ENCODE measurements at places on chromosomes 7 and 10. TPM values are rescaled to one million over a fixed set of nuclear protein-coding genes. Genes with fewer than 3 reads are reported as not detected.
A peak's percentile ranks its signal among the peaks of the same experiment; 100 is the strongest.

Gene NUTM2A
- 2.9 TPM for total RNA-seq

Gene TET1
- total RNA-seq, result 2.1 TPM

DNA sequence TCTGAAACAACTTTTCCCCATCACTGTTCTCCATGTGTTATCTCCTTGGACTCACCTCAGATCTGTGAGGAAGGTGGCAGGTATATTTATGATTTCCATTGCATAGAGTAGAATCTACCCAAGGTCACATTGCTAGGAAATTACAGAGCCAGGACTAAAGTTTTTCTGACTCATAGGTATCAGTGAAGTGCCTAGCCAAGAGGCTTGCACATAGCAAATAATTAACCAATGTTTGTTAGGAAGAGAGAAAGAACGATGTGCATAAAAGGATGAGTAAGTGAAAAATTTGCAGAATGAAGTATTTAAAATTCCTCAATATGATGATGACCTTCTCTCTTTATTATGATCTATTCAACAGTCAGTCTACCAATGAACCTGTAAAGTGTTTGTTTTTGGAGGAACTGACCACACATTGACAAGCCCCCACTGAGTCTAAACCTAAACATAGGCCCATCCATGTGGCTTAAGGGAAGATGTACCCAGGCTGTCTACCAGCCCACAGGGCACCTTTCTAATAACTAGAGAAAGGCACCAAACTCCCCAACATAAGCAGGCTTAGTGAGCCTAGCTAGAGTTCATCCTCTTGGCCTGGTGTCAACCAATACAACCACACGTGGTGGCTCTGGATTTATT, 252.9 kb upstream of the ZMIZ1 start:
- H3K27me3 ChIP-seq, result no peaks in the 10 kb centered on the region
- DNase-seq, result no peak
- H3K36me3 ChIP-seq, result no peaks in the 10 kb centered on the region

- peaks cover 6% of the 10 kb centered on the region for H3K4me1 ChIP-seq
- H3K36me3 ChIP-seq, result no peaks in the 10 kb centered on the region
- no peaks in the 10 kb centered on the region for H3K27me3 ChIP-seq
- DNase-seq, result no peak
- H3K27ac ChIP-seq, result no peak overlapping the region
Observed at GRCh38 chr7:29115130-29115687, 31.1 kb downstream of the CPVL start.

DNA sequence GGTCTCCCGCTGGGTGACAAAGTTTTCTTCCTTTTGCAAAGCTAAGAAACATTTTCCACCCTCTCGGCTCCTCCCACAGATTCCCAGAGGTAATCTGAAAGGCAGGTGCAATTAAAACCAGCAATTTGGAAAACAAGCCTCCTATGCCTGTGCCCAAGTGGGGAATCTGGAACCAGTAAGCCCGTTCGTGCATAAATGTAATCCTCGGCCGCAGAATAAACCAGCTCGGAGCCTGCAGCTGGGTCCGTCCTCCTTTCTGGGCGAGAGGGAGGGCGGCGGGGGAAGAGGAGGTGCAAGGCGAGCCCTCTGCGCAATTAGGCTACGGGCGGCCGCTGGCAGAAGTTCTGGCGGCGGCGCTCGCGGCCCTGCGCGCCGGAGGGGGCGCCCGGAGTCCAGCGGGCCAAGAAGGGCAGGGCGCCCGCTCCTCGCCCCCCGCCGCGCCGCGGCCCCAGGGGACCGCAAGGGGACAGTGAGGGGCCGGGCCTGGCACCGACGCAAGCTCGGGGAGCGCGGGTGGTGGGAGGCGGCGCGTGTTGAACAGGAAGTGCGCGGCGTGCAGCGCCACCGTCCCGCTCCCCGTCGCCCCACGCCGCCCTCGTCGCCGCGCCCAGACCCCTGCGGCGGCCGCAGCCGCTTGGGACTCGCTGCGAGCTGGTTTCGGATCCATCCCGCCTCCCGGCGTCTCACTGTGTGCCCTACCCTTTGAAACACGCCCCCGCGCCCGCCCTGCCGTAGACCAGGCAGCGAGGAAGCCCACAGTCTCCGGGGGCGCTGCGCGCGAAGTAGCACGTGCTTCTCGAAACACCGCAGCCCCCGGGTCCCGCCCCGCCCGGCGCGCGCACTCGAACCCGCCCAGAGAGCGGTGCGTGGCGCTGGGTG, at the start of gene PRKAG2:
Gene PRKAG2, minus strand, starts transcription at position 217 of the 879 bp plus-strand sequence. CDS start 495 bp downstream, outside the sequence.
- H3K27ac ChIP-seq, result peak within 1 kb of the TSS; percentile 95
- H3K36me3 ChIP-seq, result no peaks in the 10 kb centered on the region
- peak within 1 kb of the TSS; percentile 91 for H3K4me3 ChIP-seq
- H3K4me1 ChIP-seq, result peaks cover 13% of the 10 kb centered on the region
- DNase-seq, result peak; percentile 90
- no peaks in the 10 kb centered on the region for H3K27me3 ChIP-seq
